T-cell (primary cell): ENCODE measurements at places on chromosomes 6 and 20. TPM values are rescaled to one million over a fixed set of nuclear protein-coding genes. Genes with fewer than 3 reads are reported as not detected.

GMPR gene
- total RNA-seq, result 1.4 TPM

DNA sequence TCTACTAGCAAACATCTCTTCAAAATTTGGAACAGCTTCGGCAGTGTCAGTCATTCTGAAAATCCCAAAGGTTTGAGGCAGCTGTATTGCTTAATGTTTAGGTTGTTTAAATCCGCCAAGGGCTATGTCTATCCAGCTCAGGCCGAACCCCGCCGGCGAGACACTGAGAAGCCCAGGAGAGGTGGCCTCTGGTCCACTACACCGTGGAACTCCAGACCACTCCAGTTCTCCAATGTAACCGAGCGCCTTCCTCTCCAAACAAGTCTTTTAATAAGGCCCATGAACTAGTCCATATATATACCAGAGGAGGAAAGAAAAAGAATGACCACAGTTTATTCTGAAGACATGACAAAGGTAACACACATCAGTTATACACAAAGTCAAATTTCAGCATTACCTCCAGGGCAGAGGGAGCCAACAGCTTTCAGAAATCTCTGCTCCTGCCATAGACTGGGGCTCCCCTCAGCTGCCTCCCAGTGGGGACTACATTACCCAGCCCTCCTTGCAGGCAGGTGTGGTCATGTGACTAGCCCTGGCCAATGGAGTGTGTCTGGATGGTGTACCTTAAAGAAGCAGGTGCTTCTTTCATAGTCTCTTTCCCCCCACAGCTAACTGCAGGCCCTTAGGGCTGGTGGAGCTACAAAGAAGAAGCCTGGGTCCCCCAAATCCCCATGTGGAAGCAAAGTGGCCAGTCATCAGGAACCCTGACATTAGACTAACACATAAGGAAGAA lies at the start of gene RAMACL:
Gene RAMACL, minus strand, starts transcription at position 255 of the 733 bp plus-strand sequence. Its CDS starts 201 bp downstream, at position 54.
- peak; percentile 47 for DNase-seq

- DNase-seq, result no peak
Observed at GRCh38 chr6:108746836-108747575, 101.2 kb upstream of the ARMC2 start.

DNA sequence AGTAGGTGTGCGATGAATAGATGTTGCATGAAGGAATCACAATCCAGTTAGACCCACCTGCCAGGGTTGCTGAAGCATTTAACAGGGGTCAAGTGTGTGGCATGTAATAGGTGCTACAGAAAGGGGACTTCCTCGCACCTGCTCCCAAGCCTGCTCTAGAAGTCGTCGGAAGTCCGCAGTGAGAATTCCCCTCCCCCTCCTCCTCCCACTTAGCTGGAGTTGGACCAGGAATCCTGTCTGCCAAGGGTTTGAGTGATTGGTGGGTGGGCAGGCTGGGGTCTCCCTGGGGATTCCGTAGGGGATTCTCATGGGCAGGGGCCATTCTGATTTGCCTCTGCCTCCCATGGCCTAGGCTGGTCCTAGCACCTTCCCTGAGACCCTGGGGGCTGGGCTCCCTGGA lies 10.3 kb downstream of the SCRT2 start:
- DNase-seq, result no peak

DNA sequence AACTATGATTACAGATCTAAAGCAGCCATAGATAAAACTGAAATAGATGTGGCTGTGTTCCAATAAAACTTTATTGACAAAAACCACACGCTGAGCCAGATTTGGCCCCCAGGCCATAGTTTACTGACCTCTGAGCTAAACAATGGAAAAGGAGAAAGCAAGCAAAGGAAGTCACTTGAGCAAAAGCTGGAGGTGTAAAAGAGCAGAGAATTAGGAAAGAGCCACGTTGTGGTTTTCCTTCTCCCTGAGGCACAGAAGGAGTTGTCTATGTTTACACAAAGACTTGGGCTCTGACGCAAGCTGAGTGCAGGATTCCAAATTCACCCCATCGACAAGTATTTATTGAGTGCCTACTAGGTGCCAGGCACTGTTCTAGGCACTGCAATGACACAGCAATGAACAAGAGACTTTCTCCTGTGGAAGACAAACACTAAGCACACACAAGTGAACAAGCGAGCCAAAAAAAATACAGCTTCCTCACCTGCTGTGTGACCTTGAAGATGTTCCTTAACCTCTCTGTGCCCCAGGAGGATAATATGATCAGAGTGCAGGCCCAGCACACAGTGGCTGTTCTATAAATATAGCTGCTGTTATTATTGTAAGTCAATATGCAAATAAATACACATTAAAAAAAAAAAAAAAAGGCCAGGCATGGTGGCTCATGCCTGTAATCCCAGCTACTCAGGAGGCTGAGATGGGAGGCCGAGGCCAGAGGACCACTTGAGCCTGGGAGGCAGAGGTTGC lies 75.4 kb upstream of the PTPN1 start:
- no peak for DNase-seq

GFRA4 gene
- total RNA-seq, result not detected

MOCS1 gene
- 1.5 TPM for total RNA-seq

MOG gene
- not detected for total RNA-seq

ZBTB12 gene
- total RNA-seq, result 3.1 TPM
